Activated naive CD8-positive, alpha-beta T cell treated with anti-CD3 and anti-CD28 coated beads, Interleukin-2, amount 50 U/mL, for 16 hours (primary cell): ENCODE measurements at places on chromosomes 3 and 15.

DNA sequence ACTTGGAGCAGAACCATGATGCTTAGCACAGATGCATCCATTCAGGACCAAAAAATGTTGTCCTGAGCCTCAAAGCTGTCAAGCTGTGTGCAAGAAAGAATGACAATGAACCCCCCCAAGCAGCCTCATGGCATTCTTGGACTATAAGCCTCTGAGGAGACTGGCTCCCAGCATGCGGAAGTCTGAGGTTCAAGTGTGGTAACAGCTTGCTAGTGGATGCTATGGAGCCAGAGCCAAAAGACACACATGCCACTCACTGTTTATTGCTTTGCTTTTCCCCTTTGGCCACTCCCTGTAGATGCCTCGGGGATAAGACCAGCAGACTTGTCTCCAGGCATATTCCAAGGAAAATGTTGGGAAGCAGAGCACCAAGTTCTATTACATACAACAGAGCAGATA lies 38.2 kb upstream of the SNRK start:
- DNase-seq = no peak

DNA sequence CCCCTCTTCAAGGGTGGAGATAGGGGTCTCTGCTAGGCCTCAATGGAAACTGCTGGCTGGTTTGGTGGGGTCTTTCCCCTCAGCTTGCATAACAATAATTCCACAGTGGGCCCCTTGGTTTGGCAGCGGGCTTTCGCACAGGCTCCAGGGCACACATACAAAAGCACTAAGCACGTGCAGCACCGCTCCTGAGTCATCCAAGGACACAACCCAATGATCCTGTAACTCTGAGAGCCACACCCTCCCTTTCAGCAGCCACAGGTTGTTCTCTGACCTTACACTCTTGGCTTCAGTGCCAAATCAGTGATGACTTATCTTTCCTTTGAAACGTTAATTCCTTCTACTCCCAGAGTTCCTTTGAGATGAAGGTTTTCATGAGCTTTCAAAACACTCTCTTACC lies 41.7 kb downstream of the DAPK2 start:
- DNase-seq = no peak

DNA sequence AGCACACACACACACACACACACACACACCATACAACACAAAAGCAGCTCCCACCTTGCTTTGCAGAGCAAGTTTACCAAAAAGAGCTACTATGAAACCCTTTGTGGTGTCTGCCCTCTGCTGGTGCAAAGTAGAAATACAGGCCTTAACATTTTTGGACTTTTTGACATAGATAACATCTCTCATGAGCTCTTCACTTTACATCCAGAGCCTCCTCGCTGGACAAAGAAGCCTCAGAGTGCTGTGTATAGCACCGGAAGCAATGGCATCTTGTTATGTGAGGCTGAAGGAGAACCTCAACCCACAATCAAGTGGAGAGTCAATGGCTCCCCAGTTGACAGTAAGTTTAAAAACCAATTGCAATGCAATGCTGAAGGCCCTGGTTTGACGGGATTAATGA lies 157.9 kb downstream of the CHL1 start:
- DNase-seq = no peak

- no peak for DNase-seq
Observed at GRCh38 chr3:182111967-182112366, 400.2 kb downstream of the SOX2 start.

DNA sequence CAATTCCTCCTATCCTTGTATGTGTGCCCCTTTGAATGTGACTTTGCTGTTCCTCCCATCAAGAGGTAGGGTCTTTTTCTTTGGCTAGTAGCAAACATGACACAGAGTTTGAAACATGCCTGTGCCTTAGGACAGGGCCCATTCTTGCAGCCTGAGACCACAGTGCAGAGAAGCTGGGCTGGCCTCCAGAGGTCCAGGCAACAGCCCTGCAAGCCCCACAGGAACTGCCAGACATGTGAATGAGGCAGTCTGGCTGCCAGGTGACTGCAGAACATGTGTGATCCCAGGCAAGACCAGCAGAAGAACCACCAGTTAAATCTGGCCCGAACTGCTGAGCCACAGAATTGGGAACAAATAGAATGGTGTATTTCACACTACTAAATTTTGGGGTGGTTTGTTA lies 1.2 kb upstream of the HGD start:
- no peak for DNase-seq

- DNase-seq = no peak
Observed at GRCh38 chr3:124084022-124084881, 92.3 kb upstream of the ROPN1 start.

GRCh38 chr3:21919383-21919782 lies 168.4 kb upstream of the ZNF385D start:
- DNase-seq = no peak

DNA sequence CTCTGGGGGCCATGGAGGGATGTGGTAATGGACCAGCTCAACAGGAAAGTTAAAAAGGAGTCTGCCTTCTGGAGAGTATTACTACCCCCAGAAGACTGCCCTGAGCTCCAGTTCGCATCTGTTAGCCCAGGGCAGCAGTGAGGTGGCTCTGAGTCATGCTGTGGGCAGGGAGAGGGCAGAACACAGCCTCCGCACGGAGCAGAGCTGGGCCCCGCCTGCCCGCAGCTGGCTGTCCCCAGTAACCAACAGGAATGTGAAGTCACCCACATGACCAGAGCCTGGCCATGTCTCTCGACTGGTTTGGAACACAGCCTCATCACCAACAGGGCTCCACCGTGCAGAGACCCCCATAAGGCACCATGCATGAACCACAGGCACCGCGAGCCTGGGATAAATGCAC lies 62.1 kb downstream of the CYFIP1 start:
- no peak for DNase-seq

GRCh38 chr3:37598808-37599581 lies 262.7 kb upstream of the CTDSPL start:
- DNase-seq = no peak

DNA sequence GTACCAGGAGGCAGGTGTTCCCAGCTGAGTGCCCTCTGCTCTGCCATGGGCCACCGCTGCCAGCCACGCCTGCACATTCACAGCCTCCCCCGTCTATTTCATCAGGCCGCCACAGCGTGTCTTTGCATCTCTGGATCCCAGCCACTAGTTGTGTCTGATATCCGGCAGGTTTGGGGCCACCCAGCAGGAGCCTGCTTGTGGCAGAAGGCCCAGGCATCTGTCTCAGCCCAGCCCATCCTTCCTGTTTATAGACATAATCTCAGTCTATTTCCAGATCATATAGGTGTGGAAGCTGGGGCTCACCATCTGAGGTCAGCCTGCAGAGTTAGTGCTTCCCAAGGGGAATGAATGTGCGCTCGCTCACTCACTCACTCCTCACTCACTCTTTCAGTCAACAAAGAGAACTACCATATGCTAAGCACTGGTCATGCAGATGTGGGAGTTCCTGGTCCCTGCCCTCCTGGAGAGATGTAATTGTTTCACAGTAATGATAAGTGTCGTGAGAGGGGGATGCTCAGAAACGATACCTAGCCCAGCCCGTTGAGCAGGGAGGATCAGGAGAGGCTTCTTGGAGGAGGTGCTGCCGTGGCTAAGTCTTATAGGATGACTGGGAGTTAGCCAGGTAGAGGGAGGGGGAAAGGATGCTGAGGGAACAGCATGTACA lies 60.6 kb downstream of the FGD5 start:
- no peak for DNase-seq

GRCh38 chr3:18964640-18965039 lies 183.7 kb upstream of the KCNH8 start:
- no peak for DNase-seq

GRCh38 chr15:88915354-88915753 lies 2.2 kb upstream of the MFGE8 start:
- DNase-seq = no peak

DNA sequence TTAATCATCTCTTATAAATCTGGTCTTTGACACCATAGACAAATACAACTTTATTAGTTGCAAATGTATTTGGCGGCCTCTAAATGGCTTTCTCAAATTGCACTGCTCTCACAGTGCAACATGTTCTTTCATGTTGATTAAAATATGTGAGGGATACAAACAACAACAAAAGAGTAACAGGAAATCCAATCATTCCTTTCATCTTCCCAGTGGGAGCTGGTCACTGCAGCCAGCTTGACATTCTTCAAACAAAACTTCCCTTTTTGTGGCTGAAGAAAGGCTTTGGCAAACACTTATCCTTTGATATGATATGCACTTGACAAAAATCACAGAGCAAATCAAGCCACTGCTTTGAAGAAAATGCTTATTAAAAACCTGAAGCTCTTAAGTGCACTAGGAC lies 973.6 kb downstream of the EPHA3 start:
- DNase-seq = no peak

DNA sequence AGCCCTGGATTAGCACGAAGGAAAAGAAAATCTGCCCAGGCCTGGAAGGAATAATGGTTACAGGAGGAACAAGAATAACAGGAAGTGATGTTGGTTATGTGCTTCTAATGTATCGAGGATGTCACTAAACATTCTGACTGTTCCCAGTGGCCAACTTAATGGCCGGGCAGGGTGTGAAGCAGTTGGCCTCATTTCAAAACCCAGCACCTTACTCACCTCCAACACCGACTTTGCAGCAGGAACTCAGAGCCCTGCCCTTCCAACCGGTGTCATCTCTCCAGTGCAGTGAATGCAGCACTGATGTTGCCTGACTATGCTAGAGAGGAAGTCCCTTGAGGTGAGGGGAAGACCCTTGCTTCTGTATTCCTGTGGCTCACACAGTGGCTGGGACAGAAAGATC lies 162.4 kb upstream of the LRTM1 start:
- DNase-seq = no peak

GRCh38 chr15:25797035-25797434 lies 66.1 kb downstream of the ATP10A start:
- DNase-seq = no peak

DNA sequence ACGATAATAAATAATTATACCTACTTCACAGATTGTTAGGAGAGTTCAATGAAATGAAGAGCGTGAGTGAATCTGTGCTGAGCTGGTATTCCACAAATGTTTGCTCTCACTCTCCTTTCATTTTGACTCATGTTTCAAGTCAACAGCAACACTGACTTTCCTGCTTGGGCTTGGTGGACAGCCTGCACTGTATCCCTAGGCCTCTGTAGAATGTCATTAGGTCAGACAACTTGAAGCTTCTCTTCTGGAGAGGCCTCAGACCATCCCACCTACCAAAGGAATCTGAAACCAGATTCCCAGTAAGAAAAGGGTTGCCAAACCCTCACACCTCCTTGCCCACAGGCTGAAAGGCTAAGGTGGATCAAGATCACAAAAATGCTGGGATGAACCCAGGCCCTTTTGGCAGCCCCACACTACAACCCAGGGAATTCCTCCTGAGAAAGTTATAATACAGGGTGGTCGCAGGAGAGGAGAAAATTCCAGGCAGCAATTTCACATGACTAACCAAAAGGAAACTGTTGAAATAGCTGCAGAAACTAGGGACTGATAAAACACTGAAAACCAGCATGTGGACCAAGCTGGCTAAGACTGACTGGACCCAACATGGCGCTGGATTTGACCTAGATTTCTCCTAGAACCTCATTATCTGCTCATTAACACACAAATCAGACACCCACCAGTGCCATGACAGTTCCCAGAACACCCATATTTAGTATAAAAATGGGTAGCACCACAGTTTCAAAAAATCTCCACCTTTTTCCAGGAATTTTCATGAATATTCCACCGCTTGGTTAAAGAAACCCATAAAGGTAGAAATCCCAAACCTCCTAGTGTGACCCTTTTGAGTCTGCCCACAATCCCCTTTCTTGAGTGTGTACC lies 57.0 kb upstream of the ZNF148 start:
- DNase-seq = no peak

DNA sequence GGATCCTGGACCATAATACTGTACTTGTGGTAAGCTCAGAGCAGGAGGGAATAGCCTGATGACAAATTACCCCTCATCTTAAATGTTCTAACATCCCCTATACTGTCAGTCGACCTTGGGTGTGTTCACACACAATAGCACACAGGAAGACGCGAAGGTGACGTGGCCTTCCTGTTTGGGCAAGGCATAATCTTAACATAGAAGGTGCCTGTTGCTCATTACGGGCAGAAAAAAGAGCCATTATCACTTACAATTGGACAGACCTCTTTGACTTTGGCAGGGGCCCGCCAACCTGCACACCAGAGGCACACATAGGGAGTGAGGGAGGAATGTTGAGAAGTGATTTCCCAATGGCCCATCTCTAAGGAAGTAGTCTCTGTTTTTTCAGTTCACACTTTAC lies 144.2 kb downstream of the ANO10 start:
- peak; percentile 14 for DNase-seq

- no peak for DNase-seq
Observed at GRCh38 chr3:12135029-12135657, 23.6 kb downstream of the TIMP4 start.

GRCh38 chr3:196691386-196691785 lies 20.7 kb downstream of the CEP19 start:
- DNase-seq = no peak

DNA sequence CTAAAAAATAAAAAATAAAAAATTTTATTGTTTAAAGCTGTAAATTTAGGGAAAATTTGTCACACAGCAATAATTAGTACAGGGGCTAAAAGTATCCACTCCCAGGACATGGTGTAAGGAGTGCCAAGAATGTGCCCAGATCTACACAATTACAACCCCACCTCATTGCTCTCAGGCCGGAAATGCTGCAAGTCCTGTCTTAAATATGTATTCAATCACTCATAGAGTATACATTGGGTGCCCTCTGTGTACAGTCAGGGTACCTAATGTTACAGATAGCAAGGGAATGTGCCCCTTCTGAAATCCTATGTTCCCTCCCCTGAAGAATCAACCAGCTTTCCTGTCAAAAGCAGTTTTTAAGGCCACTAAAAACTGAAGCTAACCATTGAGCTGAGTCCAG lies 106.6 kb downstream of the MECOM start:
- DNase-seq = no peak

DNA sequence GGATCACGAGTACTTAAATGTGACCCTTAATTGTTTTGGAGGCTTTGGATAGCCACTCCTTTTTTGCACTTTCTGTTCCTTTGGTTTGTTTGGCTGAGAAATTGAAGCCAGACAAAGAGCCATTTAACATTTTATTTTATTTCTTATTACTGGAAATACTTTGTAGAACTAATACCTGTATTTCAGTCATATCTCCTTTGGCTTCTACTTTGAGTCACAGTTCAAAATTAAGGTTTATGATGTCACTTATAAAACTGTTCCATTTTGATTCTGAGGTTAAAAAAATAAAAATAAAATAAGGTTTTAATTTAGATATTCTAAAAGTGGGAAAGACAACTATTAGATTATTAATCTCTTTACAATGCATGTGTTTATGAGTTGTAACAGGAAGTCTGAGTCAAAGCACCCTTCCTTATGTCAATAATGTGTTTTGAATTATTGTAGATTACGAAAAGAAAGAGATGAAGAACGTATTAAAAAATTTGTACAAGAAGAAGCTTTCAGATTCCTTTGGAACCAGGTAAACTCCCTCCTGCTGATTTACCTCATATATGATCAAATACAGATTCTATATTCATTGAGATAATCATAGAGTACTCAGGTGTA lies 16.9 kb upstream of the NXPE3 start:
- DNase-seq = no peak

DNA sequence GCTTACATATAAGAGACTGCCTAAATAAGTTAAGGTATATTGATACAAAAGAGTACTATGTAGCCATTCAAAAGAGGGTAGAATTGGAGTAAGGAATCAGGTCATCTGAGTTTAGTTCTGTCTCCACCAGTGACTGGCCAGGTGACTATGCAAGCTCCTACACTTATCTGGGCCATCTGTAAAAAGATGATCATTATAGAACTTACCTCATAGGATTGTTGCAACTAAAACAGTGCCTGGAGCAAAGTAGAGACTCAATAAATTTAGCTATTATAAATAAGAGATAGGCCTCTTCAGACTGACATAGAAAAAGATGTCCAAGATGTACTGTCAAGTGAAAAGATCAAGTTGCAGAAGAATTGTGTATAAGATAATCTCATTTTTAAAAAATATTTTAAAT lies 1.7 kb upstream of the ATP8B4 start:
- DNase-seq = no peak
